Kidney (tissue), 22 donors: ENCODE measurements at places on chromosomes 12 and 14. TPM values are rescaled to one million over a fixed set of nuclear protein-coding genes. Genes with fewer than 3 reads are reported as not detected.

DAO gene
- polyA plus RNA-seq: 50.4 TPM

AICDA gene
- not detected for polyA plus RNA-seq

IFI27L2 gene
- 223 TPM for polyA plus RNA-seq

MANSC1 gene
- 14.1 TPM for polyA plus RNA-seq

LRTM2 gene
- not detected for polyA plus RNA-seq

SYCP3 gene
- polyA plus RNA-seq: 0.54 TPM

PPP1R36 gene
- polyA plus RNA-seq: 2.8 TPM

DNA sequence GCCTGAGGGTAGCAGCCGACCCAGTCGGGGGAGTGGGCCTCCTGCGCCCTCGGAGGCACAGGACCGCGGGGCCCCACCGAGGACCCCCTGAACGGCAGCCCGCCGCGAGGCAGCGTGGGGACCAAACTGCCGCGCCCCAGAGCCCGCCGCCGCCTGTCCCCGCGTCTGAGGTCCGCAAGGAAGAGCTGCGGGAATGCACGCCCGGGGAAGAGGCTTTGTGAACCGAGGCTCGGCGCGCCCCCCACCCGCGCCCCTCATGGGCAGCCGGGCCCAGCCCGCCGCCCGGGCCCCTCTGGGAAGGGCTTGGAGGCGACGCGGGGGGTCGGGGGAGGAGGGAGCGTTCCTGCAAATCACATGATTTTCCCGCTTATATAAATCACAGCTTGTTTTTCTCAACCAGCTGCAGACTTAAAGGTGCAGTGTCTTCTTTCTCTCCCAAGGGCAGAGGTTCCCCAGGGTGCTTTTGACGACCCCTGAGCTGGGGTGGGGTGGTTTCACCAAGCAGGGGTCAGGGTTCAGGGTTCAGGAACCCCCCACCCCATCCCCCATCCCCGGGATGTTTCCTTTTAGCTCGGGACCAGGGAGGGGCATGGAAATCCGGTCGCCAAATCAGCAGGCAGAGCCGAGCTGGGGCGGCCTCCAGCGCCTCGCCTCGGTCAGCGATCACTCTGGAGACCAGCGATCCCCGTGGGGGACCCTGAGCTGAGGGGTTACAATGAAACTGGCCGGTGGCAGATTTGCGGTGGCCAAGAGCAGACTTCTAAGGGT, 44.7 kb upstream of the ATP23 start:
- H3K27me3 ChIP-seq: no peaks in the 10 kb centered on the region
- peak overlapping the region; percentile 50 for H3K4me3 ChIP-seq
- H3K27ac ChIP-seq: peak overlapping the region; percentile 98
- DNase-seq: peak; percentile 94
- H3K4me1 ChIP-seq: peaks cover 38% of the 10 kb centered on the region

GRCh38 chr14:104968153-104968527, 10.0 kb downstream of the AHNAK2 start:
- peak overlapping the region; percentile 25 for H3K4me3 ChIP-seq
- no peaks in the 10 kb centered on the region for H3K36me3 ChIP-seq
- no peaks in the 10 kb centered on the region for H3K27me3 ChIP-seq
- no peaks in the 10 kb centered on the region for H3K4me1 ChIP-seq

GRCh38 chr12:54266852-54267251, 13.1 kb downstream of the CBX5 start:
- H3K36me3 ChIP-seq: no peaks in the 10 kb centered on the region
- no peak overlapping the region for H3K4me3 ChIP-seq
- no peaks in the 10 kb centered on the region for H3K27me3 ChIP-seq
- DNase-seq: no peak
- peaks cover 8% of the 10 kb centered on the region for H3K4me1 ChIP-seq
- no peak overlapping the region for H3K27ac ChIP-seq

- no peaks in the 10 kb centered on the region for H3K4me1 ChIP-seq
- no peaks in the 10 kb centered on the region for H3K27me3 ChIP-seq
- H3K36me3 ChIP-seq: no peaks in the 10 kb centered on the region
- H3K4me3 ChIP-seq: no peak overlapping the region
- no peak overlapping the region for H3K27ac ChIP-seq
Observed at GRCh38 chr12:4054630-4055029, 181.4 kb upstream of the PARP11 start.

DNA sequence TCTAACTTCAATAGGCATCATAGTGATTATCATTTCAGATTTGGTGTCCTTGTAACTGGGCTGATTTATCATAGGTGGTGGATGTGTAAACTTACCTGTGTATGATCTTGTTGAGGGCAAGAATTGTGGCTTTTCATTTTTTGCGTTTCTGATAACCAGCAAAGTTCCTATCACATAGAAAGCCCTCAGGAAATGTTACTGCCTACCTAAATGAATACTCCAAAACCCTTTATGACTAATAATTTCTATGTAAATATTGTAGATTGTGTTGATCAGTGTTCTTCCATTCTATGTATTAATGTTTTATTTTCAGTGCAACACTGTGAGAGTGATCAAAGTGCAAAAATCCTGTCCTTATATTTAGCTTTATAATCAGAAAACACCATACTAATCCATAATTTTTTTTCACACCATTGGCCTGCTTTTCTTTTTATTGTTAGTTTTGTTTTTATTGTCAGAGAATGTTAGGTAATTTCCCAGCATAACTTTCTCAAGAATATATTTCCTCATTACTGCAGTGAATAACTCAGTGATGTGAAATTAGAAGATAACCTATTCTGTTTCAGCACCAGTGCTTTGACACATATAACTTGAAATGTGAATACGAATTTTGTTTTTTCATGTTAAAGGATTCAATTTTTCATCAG, 94.1 kb downstream of the GPHN start:
- no peak for DNase-seq
- no peak overlapping the region for H3K4me3 ChIP-seq
- H3K27ac ChIP-seq: no peak overlapping the region
- no peaks in the 10 kb centered on the region for H3K36me3 ChIP-seq

GRCh38 chr12:126734710-126735109, 1532.3 kb upstream of the TMEM132C start:
- peaks cover 2% of the 10 kb centered on the region for H3K27me3 ChIP-seq
- H3K27ac ChIP-seq: no peak overlapping the region
- H3K4me3 ChIP-seq: no peak overlapping the region

- no peak overlapping the region for H3K4me3 ChIP-seq
- peaks cover 2% of the 10 kb centered on the region for H3K36me3 ChIP-seq
- no peak for DNase-seq
- no peak overlapping the region for H3K27ac ChIP-seq
- peaks cover 14% of the 10 kb centered on the region for H3K4me1 ChIP-seq
Observed at GRCh38 chr14:50123062-50123461, 6.7 kb upstream of the VCPKMT start.

GRCh38 chr14:61558271-61558670, 137.0 kb upstream of the HIF1A start:
- no peaks in the 10 kb centered on the region for H3K27me3 ChIP-seq
- no peak for DNase-seq
- H3K36me3 ChIP-seq: no peaks in the 10 kb centered on the region
- H3K4me1 ChIP-seq: peaks cover 3% of the 10 kb centered on the region
- no peak overlapping the region for H3K4me3 ChIP-seq

DNA sequence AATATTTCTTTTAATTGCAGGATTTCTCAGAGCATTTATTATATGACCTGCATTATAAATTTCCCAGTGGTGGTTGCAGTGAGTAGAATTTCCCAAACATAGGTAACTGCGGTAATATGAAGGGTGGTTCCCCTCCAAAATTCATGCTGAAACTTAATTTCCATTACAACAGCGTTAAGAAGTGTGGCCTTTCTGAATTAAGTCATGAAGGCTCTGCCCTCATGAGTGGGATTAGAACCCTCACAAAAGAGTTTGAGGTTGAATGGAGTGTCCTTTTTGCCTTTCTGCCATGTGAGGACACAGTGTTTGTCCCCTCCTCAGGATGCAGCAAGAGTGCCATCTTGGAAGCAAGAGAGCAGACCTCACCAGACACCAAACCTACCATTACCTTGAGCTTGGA, 233.6 kb downstream of the KTN1 start:
- H3K36me3 ChIP-seq: no peaks in the 10 kb centered on the region
- no peak overlapping the region for H3K4me3 ChIP-seq
- DNase-seq: no peak
- H3K27ac ChIP-seq: no peak overlapping the region

DNA sequence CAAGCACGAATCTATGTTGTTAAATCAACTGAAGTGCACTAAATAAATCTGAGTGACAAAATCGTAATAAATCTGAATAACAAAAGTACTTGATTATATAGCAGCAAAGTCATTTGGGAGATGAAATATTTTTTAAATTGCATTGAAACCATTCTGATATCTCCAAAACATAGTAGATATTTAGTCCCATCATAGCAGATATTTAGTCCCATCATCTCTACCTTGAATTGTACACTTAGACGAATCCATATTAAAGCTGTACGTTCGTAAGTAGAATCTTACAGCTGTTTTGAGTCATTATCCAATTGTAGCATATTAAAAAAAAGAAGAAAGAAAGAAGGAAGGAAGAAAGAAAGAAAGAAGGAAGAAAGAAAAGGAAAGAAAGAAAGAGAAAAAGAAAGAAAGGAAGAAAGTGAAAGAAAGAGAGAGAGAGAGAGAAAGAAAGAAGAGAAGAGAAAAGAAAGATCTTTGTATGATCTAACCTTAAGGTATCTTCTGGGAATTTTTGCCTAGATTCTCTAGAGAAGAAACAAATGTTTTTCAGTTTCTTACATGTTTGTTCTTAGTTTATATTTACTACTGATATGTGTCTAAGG, 2.6 kb downstream of the DCN start:
- H3K4me1 ChIP-seq: no peaks in the 10 kb centered on the region
- DNase-seq: no peak
- H3K4me3 ChIP-seq: peak overlapping the region; percentile 45
- no peaks in the 10 kb centered on the region for H3K27me3 ChIP-seq
- H3K27ac ChIP-seq: no peak overlapping the region

DNA sequence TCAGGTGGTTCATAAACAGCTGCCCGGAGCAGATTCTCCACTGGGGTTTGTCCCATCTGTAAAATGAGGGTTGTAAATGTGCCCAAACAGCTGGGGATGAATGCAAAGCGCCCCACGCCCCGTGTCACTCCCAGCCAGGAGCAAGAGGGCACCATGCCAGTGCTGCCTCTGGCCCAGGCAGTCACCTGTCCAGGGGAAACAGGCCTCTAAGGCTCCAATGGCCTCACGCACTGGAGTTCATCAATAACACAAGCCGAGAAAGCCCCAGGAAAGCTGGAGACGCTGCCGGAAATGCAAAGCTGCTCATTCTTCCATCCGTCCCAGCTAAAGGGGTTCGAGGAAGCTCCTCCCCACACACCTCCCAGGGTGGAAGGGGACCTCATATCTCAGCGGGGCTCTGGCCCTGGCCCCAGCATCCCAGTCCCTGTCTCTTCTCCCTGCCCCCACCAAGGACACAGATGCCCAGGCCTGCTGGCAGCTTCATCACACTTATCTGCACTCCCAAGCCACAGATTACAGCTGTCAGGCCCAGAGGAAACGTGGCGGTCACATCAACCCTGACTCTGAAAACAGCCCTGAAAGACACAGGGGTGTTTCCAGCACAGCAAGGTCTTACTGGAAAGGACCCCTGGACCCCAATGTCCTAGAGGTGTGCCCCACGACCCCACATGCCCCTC, 21.5 kb downstream of the SCARB1 start:
- no peaks in the 10 kb centered on the region for H3K4me1 ChIP-seq
- DNase-seq: no peak
- H3K27ac ChIP-seq: no peak overlapping the region
- no peak overlapping the region for H3K4me3 ChIP-seq
- H3K36me3 ChIP-seq: no peaks in the 10 kb centered on the region
- H3K27me3 ChIP-seq: no peaks in the 10 kb centered on the region

- no peaks in the 10 kb centered on the region for H3K27me3 ChIP-seq
- no peaks in the 10 kb centered on the region for H3K4me1 ChIP-seq
- no peak overlapping the region for H3K27ac ChIP-seq
- DNase-seq: no peak
- no peak overlapping the region for H3K4me3 ChIP-seq
Observed at GRCh38 chr12:22598141-22598762, 26.7 kb upstream of the ETNK1 start.

- H3K4me1 ChIP-seq: no peaks in the 10 kb centered on the region
- no peak overlapping the region for H3K4me3 ChIP-seq
- no peak overlapping the region for H3K27ac ChIP-seq
- no peaks in the 10 kb centered on the region for H3K36me3 ChIP-seq
Observed at GRCh38 chr12:27566159-27566558, 42.2 kb downstream of the PPFIBP1 start.

- no peaks in the 10 kb centered on the region for H3K36me3 ChIP-seq
- H3K4me3 ChIP-seq: no peak overlapping the region
- DNase-seq: no peak
- H3K4me1 ChIP-seq: no peaks in the 10 kb centered on the region
Observed at GRCh38 chr14:40318211-40318719, 886.0 kb upstream of the FBXO33 start.

DNA sequence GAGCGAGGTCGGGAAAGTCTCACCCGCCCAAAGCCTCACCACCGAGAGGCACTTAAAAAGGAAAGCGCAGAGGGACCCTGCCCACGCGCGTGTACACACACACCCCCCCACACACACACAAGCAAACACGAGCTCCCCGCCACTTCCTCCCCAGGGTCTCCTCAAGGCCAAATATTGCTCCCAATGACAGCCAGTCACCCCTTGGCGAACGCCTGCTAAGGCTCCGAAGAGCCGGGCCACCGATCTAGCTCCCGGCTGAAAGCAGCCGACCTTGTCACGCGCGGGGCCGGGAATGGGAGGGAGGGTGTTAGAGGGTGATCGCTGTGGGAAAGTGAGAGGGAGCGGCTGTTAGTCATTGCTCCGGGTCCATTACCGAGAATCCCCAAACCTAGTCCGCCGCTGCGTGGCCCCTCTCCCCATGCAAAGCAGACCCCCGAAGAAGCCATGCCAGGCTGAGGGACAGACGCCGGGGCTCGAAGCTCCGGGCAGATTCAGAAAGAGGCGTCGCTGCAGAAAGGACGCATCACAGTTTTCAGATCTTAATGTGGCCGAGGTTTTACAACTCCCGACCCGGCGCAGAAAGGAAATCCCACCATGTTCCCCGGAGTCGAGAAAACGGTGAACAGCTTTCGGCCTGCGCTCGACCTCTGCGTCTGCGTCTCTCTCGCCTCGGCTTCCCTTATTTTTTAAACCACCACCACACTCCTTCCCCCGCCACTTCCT, 2.6 kb downstream of the BMP4 start:
- peak overlapping the region; percentile 86 for H3K27ac ChIP-seq
- no peaks in the 10 kb centered on the region for H3K27me3 ChIP-seq
- DNase-seq: peak; percentile 76
- peaks cover 6% of the 10 kb centered on the region for H3K36me3 ChIP-seq

- no peaks in the 10 kb centered on the region for H3K36me3 ChIP-seq
- H3K27ac ChIP-seq: no peak overlapping the region
- no peak overlapping the region for H3K4me3 ChIP-seq
- no peaks in the 10 kb centered on the region for H3K4me1 ChIP-seq
- no peaks in the 10 kb centered on the region for H3K27me3 ChIP-seq
- no peak for DNase-seq
Observed at GRCh38 chr12:116934908-116935705, 24.4 kb downstream of the FBXW8 start.
